ENCODE measurements at places on chromosomes 12 and 14. TPM values are rescaled to one million over a fixed set of nuclear protein-coding genes. Genes with fewer than 3 reads are reported as not detected.

DNA sequence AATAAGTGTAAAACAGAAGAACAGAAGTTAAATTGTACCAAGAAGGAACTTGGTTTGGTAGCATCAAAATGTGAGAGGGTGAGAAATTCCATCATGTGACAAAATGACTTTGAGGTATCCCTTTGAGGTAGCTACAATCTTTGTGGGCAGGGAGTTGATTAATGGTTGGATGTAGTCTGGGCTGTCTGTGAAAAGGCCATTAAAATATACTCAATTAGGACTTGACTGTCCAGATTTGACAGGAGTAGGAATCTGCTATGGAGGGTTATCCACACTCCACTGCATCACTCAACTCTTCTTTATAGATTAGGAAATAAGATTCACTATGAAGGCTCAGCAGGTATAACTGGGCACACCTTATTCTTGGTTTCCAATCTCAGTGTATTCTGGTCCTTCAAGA is 7.4 kb upstream of the YBX3 start:
- no peak for DNase-seq

GRCh38 chr12:108302403-108303311 is 36.5 kb downstream of the CMKLR1 start:
- DNase-seq: peak; percentile 43

GRCh38 chr12:119447618-119448017 is 113.1 kb downstream of the CCDC60 start:
- no peak for DNase-seq

DNA sequence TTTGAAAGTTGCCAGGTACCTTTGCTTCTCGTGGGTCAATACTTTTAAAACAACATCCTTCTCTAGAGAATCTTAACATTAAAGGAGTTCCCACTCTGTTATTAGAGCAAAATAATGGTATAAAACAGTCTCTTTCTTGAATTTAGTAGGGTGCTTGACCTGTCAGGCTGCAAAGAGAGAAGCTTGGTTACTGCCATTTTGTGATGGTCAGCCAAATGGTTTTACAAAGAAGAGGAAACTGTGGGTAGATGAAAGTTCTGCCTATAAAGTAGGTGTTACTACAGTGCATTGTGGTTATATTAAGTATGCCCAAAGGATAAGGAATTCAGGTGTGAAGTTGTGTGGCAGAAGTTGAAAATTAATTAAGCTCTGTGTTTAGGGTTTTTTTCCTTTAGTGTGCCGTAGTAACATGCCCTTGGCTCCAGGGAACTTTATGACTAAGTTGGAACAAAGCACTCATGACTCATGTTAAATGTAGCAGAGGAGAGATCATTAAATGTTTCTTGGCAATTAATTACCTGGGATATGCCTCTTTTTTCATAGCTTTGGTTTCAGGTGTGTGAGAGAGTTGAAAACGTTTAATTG is 354.0 kb upstream of the KITLG start:
- DNase-seq: no peak

DNA sequence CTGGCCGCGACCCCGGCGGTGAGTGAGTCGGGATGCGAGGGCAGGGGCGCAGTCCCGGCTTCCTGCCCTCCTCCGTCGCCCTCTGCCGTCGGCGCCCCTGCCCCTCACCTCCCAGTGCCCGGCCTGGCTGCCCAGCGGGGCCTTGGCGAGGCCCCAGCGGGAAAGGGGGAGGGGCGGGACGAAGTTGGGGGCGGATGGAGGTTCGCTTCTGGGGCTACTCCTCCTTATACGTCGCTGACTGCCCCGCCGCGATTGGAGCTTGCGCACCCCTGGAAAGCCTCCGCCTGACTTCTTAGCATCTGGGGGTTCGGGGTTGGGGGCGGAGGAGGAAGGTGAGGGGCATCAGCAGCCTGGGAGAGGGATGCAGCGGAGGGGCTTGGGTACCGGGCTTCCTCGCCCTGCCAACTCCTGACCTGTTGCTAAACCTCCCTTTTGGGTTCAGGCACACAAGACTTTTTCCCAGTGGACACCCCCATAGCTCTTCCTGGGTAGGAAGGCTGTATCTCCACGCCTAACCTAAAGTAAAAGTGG is 406 bp downstream of the TMEM263 start:
- DNase-seq: peak; percentile 65

- DNase-seq: no peak
Measured at GRCh38 chr12:64691227-64691794, 67.9 kb downstream of the GNS start.

DNA sequence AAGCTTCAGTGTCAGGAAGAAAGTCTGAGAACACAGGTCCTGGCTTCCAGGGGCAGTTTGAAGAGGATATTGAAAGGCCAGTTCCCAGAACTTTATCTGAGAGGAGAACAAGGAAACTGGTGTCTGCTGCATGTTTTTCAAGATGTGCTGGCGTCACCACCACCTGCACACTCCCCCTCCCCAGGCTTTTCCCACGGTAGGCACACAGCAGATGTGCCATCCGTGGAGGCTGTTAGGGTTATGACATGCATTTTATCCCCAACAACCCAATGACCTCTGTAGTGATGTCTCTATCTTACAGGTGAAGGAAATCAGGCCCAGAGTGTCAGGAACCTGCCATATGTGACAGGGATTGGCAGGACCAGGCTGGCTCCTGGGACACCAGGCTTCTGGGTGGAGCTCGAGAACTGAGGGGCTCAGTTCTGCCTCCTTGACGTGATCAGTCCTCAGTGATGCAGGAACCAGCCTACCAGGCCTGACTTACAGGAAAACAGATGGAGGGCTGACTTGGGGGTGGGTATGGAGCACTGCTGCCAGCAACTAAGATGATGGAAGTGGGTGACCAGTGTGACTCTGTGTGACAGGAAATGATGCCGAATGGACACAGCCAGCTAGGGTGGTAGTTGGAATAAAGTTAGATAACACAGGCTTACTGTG is 16.8 kb downstream of the SLC25A47 start:
- no peak for DNase-seq

Gene VDR
- total RNA-seq: 62.3 TPM

DNA sequence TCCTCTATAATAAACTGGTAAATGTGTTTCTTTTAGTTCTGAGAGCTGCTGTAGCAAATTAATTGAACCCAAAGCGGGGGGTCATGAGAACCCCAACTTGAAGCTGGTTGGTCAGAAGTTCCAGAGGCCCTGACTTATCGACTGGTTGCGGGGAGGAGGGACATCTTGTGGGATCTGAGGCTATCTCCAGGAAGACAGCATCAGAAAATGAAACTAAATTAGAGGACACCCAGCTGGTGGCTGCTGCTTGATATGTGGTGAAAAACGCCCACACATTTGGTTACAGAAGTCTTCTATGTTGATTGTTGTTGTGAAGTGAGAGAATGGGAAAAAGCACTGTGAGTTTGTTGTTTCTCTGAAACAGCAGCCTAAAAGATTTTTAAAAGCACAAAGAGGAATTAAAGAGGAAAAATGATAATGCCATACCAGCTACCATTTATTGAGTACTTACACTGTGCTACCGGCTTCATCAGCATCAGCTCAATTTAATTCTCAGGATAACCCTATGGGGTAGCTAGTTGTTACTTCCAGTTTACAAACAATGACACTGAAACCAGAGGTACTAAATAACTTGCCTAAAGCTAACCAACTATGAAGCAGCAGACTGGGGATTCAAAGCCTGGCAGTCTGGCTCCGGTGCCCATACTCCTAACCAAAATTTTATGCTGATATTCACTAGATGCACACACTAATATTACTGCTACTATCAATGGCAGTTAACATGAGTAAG is 24.3 kb downstream of the DDX24 start:
- DNase-seq: no peak

Gene C3AR1
- 9.4 TPM for total RNA-seq

DNA sequence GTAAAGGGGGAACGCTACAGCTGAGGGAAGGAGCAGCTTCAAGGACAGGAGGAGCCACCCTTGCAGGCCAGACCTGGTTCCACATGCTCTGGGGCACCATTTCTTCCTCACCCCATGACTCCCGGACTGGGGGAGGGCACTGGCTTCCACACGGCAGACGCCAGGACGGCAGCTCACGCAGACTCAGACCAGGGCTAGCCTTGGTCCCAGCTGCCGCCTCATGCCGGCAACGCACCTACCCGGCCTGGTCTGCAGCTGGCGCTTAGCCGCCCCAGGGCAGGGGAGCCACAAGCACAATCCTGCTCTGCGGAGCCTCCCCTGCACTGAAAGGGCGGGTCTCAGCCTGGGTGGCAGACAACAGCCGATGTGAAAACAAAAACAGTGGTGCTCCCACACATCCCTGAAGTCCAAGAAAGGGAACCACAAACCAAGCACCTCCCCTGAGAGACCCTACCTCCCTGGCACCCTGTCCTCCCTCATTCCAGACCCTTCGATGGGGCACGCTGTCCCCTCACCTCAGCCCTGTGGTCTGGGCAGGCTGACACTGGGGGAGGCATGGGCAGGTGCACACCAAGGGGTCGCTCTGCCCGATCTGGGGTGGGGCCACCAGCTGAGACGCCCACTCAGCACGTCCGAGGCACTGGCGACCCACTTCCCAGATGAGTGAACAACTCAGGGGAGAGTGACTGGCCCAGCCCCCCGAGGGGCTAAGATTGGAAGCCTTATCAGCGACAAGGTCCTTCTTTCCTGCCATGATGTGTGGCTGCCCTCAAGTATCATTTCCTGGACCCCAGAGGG is 65.0 kb downstream of the CHGA start:
- no peak for DNase-seq

- DNase-seq: no peak
Measured at GRCh38 chr14:76870166-76870565, 44.0 kb downstream of the LRRC74A start.

DNA sequence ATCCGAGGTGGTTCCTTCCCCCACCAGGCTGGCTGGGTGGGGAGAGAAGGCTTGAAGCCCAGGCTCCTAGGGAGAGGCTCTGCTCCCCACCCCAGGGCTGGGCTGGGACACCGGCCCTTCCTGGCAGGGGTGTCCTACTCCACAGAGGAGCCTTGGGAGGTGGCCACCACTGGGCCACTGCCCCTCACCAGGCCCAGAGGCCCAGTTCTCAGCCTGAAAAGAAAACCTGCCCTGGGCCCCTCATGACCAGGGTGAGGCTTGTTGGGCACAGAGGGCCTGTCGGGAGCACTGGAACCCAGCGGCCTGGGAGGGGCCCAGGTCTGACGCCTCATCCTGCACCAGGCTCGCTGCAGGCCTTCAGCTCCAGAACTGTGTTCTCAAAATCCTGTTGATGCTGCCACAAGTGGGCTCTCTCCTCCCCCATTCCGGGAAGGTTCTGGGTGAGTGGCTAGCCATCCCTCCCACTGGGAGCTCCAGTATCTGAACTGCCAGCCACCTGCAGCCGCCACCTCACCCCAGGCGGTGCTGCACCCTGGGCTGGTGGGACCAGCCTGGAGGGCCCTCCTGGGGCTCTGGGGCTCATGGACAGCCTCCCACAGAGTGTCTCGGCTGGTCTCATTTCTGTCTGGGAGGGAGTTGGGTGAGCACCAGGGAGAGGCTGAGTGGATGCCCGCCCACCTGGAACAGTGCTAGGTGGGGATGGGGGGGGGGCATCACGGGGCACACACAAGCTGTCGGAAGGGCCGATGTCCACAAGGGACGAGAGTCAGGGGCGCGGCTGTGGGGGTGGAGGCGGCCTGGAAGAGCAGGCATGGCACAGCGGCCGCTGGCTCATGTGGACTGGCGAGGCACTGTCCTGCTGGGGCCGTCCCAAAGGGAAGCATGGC is 11.8 kb downstream of the BAG5 start:
- DNase-seq: no peak

Gene SLCO1C1
- total RNA-seq: not detected

Gene SMIM41
- total RNA-seq: 0.80 TPM

Gene CACNA1C
- total RNA-seq: 27.3 TPM

DNA sequence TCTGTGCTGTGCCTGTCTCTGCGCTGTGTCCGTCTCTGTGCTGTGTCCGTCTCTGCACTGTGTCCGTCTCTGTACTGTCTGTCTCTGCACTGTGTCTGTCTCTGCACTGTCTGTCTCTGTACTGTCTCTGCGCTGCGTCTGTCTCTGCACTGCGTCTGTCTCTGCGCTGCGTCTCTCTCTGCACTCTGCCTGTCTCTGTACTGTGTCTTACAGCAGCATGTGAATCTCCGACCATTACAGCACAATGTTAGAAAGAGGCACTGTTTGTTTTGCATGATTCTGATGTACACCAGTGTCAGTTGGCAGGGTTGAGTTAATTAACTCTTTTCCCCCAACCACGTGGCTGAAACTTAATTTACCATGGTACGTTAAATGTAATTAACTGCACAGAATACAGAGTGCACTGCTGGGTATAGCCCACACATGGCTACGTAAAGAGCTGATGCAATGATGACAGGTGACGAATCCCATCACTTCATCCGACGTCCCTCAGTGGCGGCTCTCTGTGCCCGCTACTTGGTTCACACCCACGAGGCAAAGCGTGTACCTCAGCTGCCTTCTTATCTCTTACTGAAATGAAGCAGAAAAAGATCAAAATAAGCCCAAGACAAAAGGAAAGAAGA is 127.7 kb upstream of the SFSWAP start:
- no peak for DNase-seq

DNA sequence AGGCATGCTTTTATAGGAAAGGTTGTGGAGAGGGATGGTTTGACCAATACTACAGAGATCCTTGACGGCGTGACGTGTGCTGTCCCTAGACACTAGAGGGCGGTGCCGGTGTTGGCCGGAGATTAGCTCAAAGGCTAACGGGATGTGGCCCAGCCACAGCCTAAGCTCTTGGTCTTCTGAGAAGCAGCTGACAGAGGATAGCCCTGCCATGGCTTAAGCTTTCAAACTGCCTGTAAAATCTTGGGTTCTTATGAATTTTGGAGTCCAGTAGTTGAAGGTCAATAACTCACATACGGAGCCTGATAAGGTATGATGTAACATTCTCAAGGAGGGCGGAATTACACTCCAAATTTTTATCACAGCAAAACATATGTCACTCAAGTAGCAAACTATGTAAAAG is 515.7 kb upstream of the ATXN7L3B start:
- DNase-seq: peak; percentile 9

- DNase-seq: no peak
Measured at GRCh38 chr14:76603713-76604112, 157.6 kb upstream of the VASH1 start.

DNA sequence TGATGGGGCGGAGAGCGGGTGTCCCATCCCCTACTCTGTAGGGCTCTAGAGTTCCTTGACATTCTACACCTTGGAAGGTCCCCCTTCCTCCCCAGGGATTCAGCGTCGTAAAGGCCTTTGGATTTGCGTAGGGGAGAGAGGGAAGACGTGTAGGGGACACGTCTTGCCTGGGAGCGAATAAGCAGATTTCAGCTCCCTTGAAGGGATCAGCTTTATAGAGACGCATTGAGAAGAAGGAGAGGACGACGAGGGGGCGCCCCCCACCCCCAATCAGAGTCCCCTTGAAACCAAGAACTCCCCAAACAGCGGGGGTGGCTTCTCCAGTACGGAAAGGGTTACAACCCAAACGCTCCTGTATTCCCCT is 324 bp downstream of the CALCOCO1 start:
- peak; percentile 13 for DNase-seq

- no peak for DNase-seq
Measured at GRCh38 chr14:23694085-23694948, 58.2 kb downstream of the DHRS2 start.

Measured in transverse colon (tissue), 4 donors.